ENCODE measurements at places on chromosomes 16 and 17.
A peak's percentile ranks its signal among the peaks of the same experiment; 100 is the strongest.

DNA sequence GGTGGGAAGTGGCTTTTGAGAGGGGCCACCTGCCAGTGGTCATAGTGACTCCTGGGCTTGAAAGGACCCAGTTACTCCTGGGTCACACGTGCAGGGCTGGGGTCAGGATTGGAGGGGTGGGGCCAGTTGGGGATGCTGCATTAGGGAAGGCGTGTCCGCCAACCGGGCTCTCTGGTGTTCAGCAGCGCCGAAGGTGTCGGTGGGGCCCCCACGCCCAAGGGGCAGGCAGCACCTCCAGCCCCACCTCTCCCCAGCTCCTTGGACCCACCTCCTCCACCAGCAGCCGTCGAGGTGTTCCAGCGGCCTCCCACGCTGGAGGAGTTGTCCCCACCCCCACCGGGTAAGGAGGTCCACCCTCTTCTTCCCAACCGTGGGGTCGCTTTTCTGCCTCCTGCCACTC, 9.5 kb downstream of the ABI3 start:
- no peak for DNase-seq

- DNase-seq, result no peak
Observed at GRCh38 chr16:8713635-8714172, 39.3 kb downstream of the ABAT start.

DNA sequence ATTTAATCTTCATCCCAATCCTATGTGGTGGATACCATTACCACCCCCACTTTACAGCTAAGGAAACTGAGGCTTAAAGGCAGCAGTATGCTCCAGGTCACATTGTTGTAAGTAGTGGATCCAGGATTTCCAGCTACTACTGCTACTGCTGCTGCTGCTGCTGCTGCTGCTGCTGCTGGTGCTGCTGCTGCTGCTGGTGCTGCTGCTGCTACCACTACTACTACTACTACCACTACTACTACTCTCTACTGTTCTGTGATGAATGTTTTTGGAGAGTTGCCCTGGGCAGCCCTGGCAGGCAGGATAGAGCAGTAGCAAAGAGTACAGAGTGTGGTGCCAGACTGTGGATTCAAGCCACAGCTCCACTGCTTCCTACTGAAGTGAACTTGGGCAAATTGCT, 49.3 kb upstream of the SLC12A3 start:
- DNase-seq, result no peak

- DNase-seq, result no peak
Observed at GRCh38 chr17:33178681-33179080, 114.4 kb downstream of the ASIC2 start.

GRCh38 chr17:40501499-40501911, at the start of gene TNS4:
TSS of gene TNS4 (minus strand) at chr17:40501623. CDS start at chr17:40496425, 5,198 bp downstream.
- no peak for DNase-seq

DNA sequence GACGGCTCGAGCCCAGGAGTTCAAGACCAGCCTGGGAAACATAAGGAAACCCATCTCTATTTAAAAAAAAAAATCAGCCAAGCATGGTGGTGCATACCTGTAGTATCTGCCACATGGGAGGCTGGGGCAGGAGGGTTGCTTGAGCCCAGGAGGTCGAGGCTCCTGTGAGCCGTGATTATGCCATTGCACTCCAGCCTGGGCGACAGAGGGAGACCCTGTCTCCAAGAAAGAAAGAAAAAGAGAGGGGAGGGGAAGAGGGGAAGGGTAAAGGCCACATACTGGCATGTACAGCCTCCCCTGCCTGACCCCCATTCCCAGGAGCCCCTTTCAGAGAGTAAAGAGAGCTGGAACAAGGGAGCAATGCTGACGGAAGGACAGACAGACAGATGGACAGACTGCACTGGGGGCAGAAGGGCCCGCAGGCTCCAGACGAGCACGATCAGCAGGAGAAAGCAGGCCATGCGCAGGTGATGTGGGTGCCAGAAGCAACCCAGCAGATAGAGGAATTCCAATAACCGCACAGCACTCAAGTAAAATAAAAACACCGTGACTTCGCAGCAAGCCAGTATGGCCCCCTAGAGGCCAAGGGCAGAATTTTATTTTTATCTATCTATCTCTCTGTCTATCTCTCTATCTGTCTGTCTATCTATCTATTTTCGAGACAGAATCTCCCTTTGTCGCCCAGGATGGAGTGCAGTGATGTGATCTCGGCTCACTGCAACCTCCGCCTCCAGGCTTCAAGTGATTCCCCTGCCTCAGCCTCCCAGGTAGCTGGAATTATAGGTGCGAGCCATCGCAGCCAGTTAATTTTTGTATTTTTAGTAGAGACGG, 27.1 kb upstream of the SNN start:
- DNase-seq, result peak; percentile 72
